ENCODE measurements at places on chromosomes 5 and 9.

GRCh38 chr9:127053960-127054359 lies 68.5 kb downstream of the ANGPTL2 start:
- no peak for DNase-seq

DNA sequence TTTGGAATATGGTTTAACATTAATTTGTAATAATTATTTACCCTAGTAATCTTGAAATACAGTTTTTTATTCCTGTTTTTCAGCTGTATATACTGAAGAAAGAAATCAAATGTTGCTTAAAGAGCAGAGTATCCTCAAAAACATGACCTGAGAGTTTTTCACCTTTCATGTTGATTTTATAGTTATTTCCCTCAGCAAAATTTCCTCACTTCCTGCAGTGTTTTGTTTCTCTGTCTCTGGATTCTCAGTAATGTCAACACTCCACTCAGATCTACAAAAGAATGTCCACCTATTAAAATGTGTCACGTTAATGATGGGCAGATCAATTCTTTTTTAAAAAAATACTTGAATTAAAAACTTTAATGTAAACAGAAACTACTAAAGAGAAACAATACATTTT lies 398.3 kb downstream of the ANXA1 start:
- DNase-seq, result no peak

- DNase-seq, result no peak
Measured at GRCh38 chr5:75239681-75240080, 3.0 kb upstream of the ANKRD31 start.

- peak; percentile 20 for DNase-seq
Measured at GRCh38 chr9:113298924-113299770, 4.0 kb downstream of the RNF183 start.

- DNase-seq, result peak; percentile 53
Measured at GRCh38 chr5:172293054-172293744, 9.6 kb upstream of the UBTD2 start.

DNA sequence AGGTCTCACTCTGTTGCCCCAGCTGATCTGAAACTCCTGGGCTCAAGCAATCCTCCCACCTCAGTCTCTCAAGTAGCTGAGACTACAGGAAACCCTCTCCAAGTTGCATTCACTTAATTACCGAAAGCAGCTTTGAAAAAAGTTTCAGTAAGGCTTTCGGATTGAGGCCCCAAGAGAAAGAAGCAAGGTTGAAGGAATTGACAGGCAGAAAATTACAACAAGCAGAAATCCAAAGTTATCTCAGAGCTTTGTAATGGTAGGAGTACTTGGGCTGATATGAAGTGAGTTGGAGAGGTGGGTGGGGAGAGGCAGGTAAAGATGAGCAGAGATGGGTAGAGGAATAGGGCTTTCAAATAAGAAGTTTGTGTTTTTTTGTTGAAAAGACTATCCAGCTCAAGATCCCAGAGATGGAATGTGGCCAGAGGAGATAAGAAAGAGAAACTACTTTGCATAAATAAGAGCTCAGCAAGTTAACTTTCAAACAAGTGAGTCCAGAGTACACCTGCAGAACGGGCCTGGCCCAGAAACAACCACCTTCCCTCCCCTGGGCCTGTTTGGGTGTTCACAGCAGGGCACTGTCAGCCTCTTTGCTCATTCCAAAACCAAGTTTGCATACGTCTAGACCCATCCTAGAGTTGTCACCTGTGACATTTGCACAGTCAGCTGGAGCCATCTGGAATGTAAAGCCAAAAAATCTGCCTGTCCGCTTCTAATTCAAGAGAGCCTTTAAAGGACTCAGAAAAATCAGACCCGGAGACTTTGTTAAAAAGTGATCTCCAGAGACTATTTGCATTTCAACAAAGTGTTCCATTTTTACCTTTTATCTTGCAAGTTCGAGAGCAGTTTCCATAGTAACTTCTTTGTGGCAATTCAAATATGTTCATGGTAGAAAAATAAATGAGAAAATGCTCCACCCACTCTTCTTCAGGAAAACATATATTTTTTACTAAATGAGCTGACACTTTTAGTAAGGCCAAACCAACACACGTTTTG lies 2.2 kb upstream of the CLINT1 start:
- no peak for DNase-seq

- no peak for DNase-seq
Measured at GRCh38 chr5:78644741-78645300, 3.8 kb downstream of the LHFPL2 start.

DNA sequence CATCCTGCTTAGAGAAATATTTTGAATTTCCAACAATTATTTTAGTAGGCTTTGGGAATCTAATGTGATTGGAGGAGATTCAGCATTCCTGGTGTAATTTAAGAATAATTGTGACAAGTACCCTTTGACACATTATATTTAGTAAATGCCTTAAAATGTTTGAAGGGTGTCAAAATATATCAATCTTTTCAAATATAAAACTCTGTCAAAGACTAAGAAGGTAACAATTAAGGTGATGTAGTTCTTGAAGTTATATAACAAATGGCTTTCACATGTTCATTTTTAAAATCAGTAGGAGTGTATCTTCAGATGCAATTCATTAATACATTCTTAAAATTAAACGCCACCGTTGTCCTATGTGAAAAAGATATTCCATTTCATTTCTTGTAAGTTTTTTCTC lies 1977.1 kb upstream of the CDH9 start:
- no peak for DNase-seq

GRCh38 chr5:98777295-98777694 lies 3.8 kb downstream of the RGMB start:
- no peak for DNase-seq

DNA sequence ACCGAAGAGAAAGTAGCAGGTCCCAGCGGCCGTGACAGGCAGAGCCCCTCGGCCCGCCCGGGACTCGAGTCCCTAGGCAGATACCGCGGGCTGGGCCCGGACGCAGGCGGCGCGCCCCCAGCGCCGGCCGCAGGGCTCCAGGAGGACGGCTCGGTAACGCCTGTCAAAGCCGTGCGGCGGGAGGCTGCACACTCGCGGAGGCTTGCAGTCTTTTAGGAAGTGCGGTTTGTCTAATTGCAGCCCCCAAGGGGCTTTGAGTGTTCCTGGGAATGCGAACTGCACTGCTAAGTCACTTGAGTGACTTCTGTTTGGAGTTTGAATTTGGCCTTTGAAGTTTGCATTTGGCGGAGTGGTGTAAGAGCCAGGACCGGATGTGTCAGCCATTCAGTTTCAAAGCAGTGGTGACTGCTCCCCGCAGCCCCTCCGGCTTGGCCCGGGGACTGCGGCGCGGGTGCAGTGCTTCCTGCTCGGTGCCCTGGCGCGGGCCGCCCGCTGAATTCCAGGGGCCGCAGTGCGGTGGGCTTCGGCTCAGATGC lies 1.3 kb downstream of the MAP3K1 start:
- DNase-seq, result peak; percentile 59

DNA sequence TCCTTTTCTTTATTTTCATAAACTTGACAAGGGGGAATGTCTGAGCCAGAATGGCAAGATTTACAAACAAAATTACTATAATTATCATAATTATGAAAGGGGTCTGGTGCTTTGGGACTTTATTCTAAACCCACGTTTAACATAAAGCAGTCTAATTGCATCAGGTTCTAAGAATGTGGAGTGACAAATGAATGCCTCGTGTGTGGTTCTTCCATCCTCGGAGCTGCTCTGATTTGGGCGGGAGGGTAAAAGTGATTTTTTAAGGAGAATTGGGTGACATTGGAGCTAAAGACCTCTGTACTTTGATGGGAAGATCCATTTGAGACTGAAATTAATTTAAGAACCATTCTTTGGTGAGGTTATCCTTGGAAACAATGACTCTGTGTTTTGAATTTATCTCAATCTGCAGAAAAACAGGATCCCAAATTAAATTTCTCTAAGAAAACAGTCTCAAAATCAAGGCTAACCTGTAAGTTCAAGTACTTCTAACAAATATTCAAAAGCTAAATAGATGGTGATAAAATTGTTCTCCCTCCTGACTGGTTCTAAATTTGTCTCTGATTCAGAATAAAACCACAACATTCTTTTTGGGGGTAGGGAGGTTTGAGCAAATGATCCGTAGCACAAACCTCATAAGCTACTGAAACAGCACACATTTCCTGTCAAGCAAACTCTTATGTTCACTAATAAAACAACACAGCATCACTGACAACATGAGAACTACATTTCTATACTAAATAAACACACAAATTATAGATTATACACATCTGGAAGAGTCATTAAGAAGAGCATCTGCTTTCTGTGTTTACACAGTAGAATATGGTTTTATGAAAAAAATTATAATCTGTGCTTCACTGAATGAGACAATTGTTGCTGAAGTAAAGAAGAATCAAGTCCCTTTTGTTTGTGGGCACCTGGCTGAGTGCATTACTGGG lies 85.5 kb downstream of the DCP2 start:
- DNase-seq, result no peak

GRCh38 chr5:180142021-180142765 lies 66.8 kb downstream of the RASGEF1C start:
- no peak for DNase-seq

DNA sequence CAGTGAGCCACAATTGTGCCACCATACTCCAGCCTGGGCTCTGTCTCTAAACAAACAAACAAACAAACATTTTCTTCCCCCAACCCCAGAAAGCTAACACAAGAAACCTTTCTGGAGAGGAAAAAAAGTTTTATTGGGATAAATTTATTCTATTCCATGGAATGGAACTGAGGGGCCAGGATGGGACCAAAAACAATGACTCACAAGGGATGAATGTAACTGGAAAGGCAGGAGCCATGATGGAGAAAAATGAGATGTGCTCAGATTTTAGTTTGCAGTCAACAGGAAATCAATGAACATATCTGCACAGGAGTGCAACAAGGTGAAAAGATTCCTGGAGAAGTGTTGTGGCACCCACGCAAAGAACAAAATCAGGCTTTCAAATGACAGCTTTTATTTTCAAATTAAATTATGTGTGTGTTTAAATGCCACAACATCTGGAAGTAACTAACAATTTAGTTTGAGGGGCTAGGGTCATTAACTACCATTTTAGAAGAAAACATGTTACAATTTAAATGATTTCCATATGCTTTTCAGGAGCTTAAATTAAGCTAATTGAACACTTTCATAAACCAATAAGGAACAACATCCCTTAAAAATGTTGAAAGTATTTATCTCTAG lies 208.6 kb downstream of the TSSK1B start:
- no peak for DNase-seq

DNA sequence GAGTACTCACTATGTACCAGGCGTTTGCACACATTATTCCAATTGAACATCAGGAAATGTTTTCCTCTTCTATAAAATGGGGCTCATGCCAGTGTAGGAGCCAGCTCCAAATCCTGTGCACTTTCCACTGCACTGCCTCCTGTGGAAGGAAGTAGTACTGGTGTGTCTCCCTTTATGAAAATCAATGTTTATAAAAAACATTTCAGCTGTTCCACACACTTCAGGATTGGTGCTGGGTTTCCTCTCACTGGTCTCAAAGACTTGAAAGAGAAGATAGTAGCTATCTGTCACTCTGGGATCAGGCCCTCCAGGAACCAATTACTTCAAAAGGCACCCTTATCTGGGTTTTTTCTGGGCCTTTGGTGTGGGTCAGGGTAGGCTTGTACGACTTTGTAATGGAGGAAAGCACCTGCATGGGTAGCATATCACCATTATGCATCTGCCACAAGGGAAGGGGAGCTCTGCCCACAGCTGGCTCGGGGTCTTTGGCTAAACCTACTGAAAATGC lies 32.5 kb downstream of the RAB14 start:
- no peak for DNase-seq

DNA sequence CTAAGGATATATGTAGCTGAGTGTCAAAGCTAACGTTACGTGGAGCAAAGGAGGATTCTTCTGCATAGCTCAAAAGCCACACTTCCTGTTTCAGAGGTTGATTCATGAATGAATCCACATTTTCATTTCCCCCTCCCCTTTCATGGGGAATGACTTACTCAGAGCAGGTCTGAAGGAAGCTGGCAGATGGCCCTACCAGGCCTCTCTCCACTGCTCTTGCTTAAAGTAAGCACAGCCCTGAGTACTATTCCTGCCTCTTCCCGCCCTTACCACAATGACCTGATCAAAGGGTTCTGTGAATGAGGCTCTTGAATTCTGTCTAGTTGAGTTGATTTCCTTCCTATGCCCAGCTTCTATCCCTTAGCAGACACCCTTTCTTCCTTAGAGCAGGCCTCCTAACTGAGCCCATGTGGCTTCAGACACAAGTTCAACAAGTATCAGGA lies 6.3 kb downstream of the IGIP start:
- DNase-seq, result no peak

GRCh38 chr5:142432369-142432863 lies 107.6 kb upstream of the SPRY4 start:
- DNase-seq, result no peak

GRCh38 chr5:108818613-108819272 lies 71.0 kb downstream of the FER start:
- DNase-seq, result no peak

DNA sequence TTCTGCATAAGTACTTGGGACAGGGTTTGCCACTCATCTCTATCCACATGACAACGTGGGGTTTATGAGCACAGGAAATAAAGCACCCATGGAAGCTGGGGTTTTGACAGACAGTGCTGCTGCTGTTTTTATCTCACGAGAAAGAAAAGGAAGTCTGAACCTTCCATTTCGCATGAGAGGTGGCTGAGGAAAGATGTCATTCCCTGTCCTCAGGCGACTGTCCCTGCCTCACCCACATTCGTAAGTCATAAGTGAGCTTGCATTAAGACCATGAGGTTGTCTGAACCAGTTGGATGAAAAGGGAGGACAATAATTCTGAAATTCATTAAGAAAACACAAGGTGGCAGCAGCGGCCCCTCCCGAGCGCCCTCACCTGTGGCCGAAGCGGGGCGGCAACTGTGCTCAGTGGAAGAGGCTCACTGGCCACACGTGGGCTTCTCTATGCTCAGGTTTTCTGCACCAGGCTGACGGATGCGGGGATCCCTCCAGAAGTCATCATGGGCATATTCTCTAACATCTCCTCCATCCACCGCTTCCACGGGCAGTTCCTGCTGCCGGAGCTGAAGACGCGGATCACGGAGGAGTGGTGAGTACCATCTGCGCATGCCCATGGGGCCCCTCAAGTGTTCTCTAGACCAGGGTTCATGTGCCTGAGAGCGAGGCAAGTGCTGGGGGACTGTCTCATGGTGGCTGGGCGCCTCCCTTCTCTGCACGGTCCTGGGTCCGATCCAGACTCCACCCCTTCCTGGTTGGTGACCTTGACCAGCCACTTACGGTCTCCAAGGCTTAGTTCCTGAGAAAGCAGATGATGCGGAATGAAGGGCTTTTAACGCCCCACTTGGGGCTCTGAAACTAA lies 54.7 kb upstream of the SUSD3 start:
- peak; percentile 77 for DNase-seq

GRCh38 chr5:8752595-8752994 lies 793.3 kb downstream of the SEMA5A start:
- DNase-seq, result no peak

DNA sequence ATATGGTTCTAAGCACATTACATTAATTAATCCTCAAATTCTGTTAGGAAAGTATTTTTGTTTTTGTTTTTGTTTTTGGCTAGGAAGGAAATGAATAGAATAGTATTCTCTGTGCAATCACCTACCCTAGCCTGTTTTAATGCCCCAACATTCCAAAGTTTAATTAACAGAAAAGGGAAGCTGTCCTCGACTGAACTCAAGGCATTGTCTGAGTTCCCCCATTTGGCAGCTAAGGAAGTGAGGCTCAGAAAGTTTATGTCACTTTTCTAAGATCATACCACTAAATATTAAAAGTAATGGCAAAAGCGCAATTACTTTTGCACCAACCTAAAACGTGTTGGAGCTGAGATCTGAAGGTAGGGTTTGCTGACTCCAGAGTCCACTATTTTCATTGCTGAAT lies 59.8 kb downstream of the FGF1 start:
- DNase-seq, result no peak

- no peak for DNase-seq
Measured at GRCh38 chr5:21391506-21391905, 1403.5 kb upstream of the CDH18 start.

- no peak for DNase-seq
Measured at GRCh38 chr5:15757103-15757502, 257.1 kb downstream of the FBXL7 start.
